ENCODE measurements at places on chromosomes 12 and 14.

GRCh38 chr14:64722842-64723447 is 18.7 kb downstream of the PLEKHG3 start:
- no peak for DNase-seq

- DNase-seq, result peak; percentile 90
These were observed 211.3 kb upstream of the KRR1 start for GRCh38 chr12:75722714-75723200.

GRCh38 chr14:52051871-52052270 is 17.0 kb downstream of the NID2 start:
- DNase-seq, result no peak

GRCh38 chr14:99675951-99676350 is 8.1 kb upstream of the CYP46A1 start:
- DNase-seq, result no peak

GRCh38 chr12:32918890-32919801 is 22.6 kb upstream of the PKP2 start:
- peak; percentile 84 for DNase-seq

- DNase-seq, result peak; percentile 50
These were observed 1519.3 kb upstream of the TMEM132C start for GRCh38 chr12:126747530-126748149.

- no peak for DNase-seq
These were observed 708 bp upstream of the P2RX4 start for GRCh38 chr12:121209221-121209620.

DNA sequence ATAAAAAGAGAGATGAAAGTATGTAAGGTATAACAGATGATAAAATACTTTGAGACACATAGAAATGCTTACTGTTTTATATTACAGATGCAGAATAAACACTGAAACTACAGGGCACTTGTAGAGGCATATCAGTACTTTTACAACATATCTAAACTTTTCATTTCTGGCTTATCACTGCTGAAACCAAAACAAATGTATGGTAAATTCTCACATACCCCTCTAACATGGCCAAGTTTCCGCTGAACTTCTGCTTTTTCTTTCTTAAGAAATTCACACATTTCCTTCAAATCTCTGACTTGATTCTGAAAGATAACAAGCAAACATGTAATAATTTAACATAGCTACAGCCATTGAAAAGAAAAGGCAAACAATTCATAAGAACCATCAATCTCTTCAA is 33.3 kb upstream of the C12orf50 start:
- no peak for DNase-seq

- DNase-seq, result peak; percentile 25
These were observed 22.3 kb downstream of the DCAF4 start for GRCh38 chr14:72948481-72949138.

DNA sequence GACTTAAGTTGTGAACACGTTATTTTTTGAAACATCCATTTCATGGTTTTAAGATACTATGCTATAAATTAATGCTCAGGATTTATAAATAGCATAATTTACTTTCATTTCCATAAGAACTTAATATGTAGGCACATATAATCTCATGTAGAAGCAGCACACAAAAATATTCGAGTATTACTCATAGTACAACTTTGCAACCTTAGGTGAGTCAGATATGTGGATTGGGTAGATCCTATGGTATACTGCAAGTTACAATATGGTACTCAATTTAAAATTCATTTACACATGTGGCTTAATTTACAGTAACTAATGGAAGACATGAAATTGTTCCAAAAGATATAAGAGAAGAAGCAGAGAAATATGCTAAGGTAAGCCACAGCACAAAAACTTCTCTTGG is 26.0 kb downstream of the PSMA3 start:
- DNase-seq, result no peak

- DNase-seq, result no peak
These were observed 289.8 kb upstream of the RTL1 start for GRCh38 chr14:101193106-101193844.

GRCh38 chr12:98532687-98533304 is 17.4 kb downstream of the TMPO start:
- DNase-seq, result peak; percentile 42

DNA sequence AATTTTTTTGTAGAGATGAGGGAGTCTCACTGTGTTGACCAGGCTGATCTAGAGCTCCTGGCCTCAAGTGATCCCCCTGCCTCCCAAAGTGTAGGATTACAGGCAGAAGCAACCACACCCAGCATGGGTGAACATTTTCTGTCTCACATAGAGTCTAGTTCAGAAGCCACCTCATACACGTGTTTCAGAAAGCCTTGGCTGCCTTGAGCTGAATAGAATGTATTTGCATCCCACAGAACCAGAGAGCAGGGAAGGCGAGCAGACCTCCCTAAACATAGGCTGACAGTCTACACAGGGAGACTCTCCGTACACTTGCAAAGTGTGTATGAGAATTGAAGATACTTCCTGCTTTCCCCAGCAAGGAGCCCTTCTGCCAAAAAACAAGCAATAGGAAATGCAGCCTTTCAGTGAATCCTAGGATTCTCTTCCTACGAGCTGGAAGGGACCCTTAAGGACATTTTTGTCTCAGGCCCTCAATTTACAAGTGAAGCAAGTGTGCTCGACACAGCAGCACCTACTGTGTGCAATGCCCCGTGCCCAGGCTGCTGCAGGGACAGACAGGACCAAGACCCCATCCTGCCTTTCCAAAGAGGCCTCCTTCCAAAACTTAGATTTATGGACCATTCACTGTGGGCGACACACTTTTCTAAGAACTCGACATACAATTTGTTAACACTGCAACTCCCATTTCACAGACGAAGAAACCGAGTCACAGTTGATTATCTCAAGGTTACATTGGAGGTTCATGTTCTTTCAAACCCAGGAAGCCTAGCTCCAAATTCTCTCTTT is 11.2 kb downstream of the NUAK1 start:
- DNase-seq, result peak; percentile 42

- no peak for DNase-seq
These were observed 52.8 kb downstream of the SLCO1B1 start for GRCh38 chr12:21183721-21184275.

GRCh38 chr12:90120627-90121026 is 412.0 kb upstream of the ATP2B1 start:
- DNase-seq, result no peak

- DNase-seq, result no peak
These were observed 8.7 kb downstream of the HDAC7 start for GRCh38 chr12:47811072-47811396.

GRCh38 chr14:99809859-99810558 is 16.8 kb downstream of the EML1 start:
- no peak for DNase-seq

DNA sequence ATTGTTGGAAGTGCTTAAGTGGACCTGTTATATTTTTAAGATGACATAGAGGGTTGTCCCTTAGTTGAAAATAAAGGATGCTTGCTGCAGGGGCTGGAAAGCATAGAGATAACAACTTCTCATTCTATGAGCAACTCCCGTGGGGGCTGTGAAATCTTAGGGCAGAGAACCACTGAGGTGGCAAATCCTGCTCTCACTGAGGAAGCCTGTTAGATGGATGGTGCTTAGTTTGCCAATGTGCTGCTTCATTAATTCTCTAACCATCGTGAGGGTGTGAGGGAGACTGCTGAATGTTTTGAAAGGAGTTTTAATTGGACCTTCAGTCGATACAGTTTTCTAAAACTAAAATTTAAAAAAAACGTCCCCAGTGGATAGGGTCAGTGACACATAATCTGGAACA is 46.5 kb downstream of the PTPRO start:
- no peak for DNase-seq

- DNase-seq, result no peak
These were observed 28.1 kb downstream of the DYRK2 start for GRCh38 chr12:67676624-67677023.

DNA sequence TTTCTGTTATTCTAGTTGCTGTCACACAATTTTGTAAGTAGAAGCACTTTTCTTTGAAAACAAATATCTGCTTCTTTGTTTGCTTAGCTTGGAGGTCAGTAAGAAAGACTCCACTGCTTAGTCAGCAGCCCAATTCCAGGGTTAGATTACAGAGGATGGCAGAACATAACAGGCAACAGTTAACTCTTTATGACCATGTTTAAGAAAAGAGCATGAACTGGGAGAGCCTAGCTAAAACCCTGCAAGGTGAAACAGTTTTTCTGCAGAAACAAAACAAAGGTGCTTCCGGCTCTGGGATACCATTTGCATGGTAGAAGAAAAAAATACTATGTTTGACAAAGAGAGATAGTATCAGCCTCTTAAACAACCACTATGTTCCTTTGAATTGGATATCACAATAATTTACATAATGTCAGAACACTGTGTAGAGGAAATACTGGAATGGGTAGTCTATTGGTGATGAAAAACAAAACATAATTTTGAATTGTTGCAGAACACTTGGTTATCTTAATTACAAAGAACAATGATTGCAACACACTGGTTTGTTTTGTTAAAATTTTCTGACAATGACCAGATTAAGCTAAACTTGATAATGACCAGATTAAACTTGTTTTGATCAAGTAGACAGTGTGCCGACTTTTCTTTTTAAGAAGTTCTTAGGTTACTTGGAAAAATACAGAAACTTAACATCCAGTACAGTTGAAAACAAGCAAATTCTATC is 22.4 kb upstream of the PPM1H start:
- DNase-seq, result peak; percentile 23

GRCh38 chr12:44077294-44077693 is 241.4 kb downstream of the TMEM117 start:
- no peak for DNase-seq

DNA sequence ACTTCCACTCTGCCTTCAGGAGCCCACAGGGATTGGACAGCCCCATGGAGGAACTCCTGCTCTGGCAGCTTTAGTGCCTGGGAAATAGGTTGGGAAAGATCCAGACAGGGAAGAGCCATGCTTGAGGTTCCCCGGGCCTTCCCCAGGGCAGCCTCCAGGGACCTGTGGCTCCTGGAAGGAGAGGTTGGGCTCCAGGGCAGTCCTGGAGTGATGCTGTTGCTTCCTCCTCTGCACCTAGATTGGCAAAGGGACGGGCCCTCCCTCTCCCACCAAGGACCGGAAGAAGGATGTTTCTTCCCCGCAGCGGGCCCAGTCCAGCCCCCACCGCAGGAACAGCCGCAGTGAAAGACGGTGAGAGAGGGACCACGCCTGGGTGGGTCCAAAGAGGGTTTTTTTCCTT is 16.5 kb downstream of the VASH1 start:
- DNase-seq, result no peak

- DNase-seq, result peak; percentile 52
These were observed 386.8 kb downstream of the BCAT1 start for GRCh38 chr12:24561882-24562770.

DNA sequence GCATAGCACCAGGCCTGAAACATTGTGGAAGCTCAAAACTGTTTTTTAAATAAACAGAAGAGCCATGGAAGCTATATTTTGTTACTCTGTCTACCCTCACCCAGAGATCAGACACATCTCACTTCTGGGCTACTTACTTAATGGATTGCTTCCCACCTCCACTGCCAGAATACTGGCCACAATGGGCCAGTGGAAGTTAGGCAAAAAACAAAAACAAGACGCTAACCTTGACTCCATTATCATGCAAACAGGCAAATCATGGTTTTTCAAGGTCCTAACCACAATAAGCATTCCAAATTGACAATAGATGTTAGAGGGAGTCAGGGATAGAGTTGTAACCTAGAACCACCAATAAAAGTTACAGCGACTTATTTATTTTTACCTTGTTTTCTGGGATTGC is 52.7 kb upstream of the PTCSC3 start:
- no peak for DNase-seq

GRCh38 chr14:20615996-20616395 is 24.8 kb upstream of the RNASE12 start:
- no peak for DNase-seq

GRCh38 chr12:11059784-11060183 is 2.3 kb downstream of the TAS2R46 start:
- DNase-seq, result no peak

GRCh38 chr12:57389033-57389432 is 41.8 kb downstream of the R3HDM2 start:
- peak; percentile 21 for DNase-seq

DNA sequence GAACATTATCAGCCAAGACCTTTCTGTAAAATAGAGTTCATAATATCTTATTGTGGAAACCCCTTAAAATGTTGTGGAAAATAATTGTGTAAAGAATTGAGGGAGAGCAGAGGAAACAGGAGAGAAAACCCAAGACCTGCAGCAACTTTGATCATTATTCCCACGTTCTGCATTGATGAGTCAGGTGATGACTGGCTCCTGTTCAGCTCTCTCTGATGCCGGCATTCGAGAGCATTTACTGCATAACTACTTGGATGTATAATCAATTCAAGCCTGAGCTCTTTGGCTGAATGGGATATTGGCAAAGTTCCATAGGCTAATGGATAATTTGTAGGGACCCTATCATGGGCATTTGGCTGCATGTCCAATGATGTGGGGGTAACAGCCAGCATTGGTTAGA is 176.3 kb upstream of the ARID2 start:
- DNase-seq, result no peak
